ENCODE measurements at places on chromosomes 13 and 19. TPM values are rescaled to one million over a fixed set of nuclear protein-coding genes. Genes with fewer than 3 reads are reported as not detected.

- no peak for DNase-seq
These were observed 1.4 kb upstream of the ZNF584 start for GRCh38 chr19:58406818-58407657.

DNA sequence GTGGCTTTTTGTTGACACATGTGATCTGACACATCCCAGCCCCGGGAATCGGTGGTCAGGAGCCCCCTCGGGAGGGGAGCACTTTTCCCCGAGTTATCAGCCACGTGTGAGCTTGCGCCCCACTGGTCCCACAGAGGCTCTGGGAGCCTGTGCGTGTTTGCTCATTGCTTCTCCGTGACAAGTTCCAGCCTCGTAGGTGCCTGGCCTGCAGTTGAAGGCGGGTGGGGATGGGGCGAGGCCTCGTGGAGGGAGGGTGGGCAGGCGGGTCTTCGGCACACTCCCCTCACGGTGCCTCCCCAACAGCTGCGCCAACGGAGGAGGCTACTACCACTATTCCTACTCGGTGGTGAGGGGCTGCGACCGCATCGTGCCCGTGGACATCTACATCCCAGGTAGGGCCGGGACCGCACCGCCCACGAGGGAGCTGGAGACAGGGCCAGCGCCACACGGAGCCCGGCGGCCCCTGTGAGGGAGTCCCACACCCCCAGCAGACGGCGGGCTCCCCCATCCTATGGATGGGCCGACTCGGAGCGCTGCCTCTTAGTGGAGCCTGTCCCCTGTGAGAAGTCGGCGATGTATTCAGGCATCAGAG is 8.3 kb downstream of the GAMT start:
- DNase-seq: no peak

GRCh38 chr19:32816555-32817099 is 52.9 kb downstream of the SLC7A9 start:
- no peak for DNase-seq

ZNF493 gene
- 1.5 TPM for total RNA-seq

NUDT19 gene
- 12.5 TPM for total RNA-seq

DNA sequence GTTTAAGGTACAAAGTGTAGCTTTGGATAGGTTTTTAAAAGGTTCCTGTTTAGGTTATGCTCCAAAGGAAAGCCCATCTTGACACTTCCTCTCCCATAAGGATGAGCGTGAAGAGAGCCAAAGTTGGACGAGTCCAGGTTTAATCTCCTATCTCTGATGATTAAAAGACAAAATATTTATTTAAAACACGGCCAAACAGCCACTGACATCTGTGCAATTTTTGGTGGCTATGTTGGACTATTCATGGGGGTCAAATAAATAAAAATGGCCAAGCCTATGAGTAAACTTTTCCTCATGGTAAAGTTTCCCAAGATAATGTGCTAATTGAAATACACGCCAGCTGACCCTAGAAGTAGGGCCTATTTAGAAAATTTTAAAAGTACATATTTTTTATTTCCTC is 69.0 kb upstream of the DOCK9 start:
- no peak for DNase-seq

DNA sequence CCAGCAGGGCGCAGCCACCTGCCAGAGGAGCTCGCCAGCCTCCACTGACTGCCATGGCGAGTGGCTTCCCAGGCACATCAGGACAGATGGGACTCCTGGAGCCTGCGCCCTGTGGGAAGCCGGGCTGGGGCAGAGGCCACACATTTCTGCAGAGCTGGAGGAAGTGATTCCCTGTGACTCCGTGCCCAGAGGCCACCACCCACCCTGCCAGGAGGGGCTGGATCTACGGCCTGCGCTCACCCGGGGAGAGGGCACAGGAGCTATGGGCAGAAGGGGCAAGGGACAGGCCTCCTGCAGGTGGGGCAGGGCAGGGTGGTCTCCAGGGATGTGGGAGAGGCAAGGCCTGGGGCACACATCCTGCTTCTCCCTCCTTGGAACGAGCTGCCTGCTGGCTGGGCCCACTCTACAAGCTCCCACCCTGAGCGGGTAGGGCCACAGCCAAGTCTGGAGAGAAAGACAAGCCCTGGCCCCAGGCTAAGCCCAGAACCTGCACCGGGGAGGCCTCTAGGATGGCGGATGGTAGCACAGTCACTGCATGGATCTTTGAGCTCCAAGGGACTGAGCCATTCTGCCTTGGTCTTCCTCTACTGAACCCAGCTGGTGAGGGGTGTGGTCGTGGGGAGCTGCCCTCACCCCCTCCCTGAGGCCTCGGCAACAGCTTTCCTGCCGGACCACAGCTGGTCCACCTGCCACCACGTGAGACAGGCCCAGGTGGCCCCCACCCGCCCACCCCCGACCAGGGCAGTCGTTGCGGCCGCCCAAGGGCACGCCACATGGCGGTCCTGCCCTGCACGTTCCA is 40.6 kb downstream of the CEBPG start:
- no peak for DNase-seq

All from M059J (cell line).